ENCODE measurements at places on chromosomes 3 and 15. TPM values are rescaled to one million over a fixed set of nuclear protein-coding genes. Genes with fewer than 3 reads are reported as not detected.

GRCh38 chr15:92653836-92654539 lies 1.6 kb downstream of the FAM174B start:
- DNase-seq, result peak; percentile 74

The RYR3 gene
- not detected for total RNA-seq

- no peak for DNase-seq
These were observed 134.8 kb upstream of the MB21D2 start for GRCh38 chr3:193052354-193053045.

GRCh38 chr3:72465853-72466252 lies 382.4 kb downstream of the SHQ1 start:
- no peak for DNase-seq

DNA sequence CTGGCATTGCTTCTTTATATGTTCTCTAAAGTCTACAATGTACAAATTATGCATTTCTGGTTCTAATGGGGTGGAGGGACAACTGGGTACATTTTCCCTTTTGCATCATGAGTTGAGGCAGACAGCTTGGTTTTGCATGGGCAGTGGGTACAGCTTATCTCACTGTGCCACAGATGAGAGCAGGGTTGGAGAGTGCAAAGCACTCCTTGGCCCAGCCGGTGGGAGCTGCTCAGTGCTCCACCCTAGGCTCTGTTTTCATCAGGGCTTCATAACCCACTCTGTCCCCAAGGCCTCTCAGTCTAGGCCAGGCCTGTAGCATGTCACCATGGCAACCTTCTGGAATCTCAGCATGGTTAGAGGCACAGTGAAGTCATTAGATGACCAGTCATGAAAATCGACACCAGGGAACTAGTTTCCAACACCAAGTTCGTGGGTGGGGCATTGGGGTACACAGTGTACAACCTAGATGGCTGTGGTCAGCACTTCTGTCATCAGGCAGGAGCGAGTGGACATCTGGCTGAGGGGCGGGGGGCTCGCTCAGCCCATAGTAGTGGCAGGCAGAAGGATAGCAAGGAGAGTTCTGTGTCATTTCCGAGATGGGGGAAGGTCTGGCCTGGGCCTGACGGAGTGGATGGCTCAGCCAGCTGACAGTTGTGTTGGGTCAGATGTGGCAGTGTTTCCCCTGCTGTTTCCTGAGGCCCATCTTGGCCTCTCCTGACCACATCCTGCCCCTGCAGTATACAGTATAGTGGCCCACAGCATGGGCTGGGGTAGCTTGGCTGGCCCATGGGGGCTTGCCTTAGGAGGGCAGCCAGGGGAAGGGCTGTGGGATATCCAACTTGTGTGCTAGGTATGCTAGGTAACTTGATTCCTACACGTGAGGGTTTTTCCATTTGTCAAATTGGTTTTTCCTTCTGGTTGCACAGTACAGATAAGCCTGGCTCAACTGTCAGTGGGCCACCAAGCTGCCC lies 75.7 kb upstream of the PRR23C start:
- no peak for DNase-seq

- DNase-seq, result no peak
These were observed 247.4 kb downstream of the SHOX2 start for GRCh38 chr3:157858821-157859220.

The OXTR gene
- total RNA-seq, result 5.3 TPM

The PPCDC gene
- total RNA-seq, result 14.5 TPM

The TMEM108 gene
- 0.23 TPM for total RNA-seq

GRCh38 chr3:54243056-54243931 lies 120.9 kb downstream of the CACNA2D3 start:
- no peak for DNase-seq

GRCh38 chr3:64566859-64567258 lies 120.9 kb downstream of the ADAMTS9 start:
- no peak for DNase-seq

DNA sequence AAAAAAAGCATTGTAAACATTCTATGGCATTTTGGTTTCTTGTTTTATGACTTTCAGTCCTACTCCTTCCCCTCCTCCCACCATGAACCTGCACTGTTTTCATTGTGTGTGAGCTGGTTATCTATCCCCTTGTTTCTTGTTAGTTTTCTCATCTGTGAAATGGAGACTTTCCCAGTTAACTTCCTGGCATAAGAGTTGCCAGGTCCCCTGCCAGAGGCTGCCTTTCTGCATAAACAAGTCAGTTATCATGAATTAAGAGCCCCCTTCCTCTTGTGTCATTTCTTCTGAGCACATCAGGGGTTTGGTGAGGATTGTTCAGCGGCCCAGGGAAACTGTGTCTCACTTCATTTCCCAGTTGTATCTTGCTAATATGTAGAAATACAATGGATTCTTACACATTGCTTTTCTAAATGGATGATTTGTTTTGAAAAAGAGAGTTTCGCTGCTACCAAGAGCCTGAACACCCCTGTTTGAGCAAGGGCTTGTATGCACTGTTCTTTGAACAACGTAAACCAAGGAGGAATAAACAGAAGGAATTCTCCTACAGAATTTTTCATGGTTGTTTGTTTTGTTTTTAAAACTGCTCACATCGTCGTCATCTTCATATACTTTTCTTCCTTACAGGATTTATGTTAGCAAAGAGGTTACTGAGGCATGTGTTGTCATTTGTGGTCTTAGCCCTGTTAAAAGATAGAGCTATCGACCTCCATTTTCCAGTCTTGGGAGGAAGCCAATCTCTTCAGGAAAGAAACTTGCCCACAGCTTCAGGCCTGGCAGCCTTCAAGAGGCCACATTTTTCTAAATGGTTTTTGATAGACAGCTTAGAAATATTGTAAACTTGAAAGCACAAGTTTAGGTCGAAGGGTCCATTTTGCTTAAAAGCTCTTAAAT lies 144.6 kb upstream of the IL12A start:
- no peak for DNase-seq

DNA sequence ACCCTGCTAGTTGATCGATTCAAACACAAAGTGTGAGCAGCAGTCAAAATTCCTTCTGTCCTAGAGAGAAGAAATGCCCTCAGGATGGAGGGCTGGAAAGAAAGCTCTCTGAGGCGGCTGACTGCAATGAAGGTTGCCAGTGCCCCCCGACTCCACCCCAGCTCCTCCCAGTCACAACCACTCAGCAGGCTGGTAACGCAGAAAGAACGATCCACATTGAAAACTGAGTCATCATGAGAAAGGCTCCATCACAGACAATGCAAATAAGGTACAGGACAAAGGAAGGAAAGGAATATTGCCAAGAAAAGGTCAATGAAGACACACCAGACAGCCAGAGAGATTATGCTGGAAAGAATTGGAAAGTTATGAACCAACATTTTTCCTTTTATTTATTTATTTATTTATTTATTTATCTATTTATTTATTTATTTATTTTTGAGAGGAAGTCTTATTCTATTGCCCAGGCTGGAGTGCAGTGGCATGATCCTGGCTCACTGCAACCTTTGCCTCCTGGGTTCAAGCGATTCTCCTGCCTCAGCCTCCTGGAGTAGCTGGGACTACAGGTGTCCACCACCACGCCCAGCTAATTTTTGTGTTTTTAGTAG lies 17.4 kb upstream of the VGLL4 start:
- DNase-seq, result peak; percentile 77

The B2M gene
- 2,080 TPM for total RNA-seq

GRCh38 chr3:115113367-115113766 lies 33.7 kb downstream of the ZBTB20 start:
- DNase-seq, result no peak

DNA sequence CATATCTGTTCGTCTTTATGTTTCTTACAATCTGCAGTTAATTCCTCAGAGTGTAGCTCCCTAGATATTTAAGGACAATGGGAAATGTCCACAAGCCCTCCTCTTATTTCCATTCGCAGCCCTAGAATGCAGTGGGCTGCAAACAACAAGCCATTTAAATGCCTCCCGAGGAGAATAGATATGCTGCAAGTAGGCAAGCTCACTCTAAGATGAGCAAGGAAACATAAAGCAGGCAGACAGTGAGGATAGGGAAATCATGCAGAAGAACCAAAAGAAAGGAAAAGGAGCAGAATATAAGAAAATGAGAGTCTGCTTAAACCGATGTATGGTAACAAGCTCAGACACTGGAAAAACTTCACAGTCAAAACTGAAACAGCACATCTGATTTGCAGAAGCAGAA lies 561.9 kb downstream of the GBE1 start:
- DNase-seq, result no peak

The LACTB gene
- 45.1 TPM for total RNA-seq

DNA sequence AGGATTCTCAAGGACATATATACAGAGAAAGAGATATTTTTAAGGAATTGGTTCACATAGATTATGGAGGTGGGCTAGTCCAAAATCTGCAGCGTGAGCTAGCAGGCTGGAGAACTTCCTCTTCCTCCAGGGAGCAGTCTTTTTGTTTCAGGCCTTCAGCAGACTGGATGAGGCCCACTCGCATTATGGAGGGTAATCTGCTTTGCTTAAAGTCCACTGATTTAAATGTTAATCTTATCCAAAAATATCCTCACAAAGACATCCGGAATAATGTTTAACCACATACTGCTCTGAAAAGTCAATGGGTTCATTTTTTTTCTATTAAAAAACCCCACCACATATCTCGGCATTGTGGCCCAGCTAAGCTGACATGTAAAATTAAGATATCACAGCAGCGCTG lies 22.2 kb upstream of the NRROS start:
- DNase-seq, result no peak

DNA sequence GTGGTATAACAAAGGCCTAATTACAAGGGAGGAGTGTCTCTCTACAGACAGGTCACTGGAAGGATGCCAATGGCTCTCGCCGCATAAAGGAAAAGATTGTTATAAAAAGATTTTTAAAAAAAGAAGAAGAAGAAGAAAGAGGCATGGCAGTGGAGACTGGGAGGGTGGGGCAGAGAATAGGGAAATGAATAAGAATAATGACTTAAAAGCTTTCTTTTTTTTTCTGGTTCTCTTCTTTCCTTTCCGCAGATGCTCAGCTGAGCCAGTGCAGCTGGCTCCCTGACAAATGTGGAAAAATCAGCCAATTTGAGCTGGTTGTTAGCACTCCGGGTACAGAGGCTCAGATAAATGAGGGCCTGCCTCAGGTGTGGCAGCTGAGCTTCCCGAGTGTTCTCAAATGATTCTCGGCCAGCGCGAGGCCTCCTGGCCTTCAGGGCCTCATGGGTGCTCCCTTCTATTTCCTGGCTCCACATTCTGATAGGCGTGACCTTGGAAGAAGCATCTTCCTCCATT lies 234.1 kb downstream of the RORA start:
- DNase-seq, result no peak

The IL17RE gene
- total RNA-seq, result 0.14 TPM

The CCDC9B gene
- 10.0 TPM for total RNA-seq

The ZNF501 gene
- total RNA-seq, result 5.4 TPM

GRCh38 chr3:148229107-148229506 lies 468.6 kb upstream of the AGTR1 start:
- no peak for DNase-seq

DNA sequence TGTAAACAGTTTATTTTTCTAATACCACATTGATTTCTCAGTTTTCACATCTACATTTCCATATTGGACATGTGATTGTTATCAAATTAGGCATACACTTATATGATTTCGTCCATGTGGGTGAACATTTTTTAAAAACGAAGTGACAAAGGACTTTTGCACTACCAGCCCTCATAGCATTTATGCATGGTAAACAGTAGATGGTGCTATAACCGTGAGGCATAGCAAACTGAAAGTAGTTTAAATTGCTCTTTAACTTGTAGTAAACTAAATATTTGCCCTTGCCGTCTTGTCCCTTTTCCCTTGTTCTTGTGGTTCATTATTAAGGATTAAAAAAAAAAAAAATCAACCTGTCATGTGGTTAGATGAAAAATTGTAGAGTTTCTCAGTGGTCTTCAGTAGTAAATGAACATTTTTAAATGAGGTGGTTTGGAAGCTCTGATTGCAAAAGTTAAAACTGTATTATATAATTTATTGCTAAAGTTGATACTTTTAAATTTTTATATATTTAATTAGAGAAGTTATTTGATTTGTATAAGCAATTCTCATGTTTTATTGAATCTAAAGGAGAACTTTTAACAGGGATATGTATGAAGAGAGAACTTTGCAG lies 24.0 kb downstream of the STX19 start:
- peak; percentile 81 for DNase-seq

The KLF13 gene
- 35.2 TPM for total RNA-seq

DNA sequence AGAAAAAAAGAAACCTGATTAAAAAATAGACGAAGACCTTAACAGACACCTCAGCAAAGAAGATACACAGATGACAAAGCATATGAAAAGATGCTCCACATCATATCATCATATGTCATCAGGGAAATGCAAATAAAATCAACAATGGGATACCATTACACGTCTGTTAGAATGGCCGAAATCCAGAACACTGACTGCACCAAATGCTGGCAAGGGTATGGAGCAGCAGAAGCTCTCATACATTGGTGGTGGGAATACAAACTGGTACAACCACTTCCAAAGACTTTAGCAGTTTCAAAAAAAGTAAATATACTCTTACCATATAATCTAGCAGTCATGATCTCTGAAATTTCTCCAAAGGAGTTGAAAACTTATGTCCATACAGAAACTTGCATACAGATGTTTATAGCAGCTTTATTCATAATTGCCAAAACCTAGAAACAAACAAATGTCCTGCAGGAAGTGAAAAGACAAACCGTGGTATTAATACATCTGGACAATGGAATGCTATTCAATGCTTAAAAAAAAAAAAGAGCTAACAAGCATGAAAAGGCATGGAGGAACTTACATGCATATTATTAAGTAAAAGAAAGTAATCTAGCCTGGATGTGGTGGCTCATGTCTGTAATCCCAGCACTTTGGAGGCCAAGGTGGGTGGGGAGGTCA lies 107.4 kb downstream of the HES1 start:
- no peak for DNase-seq

- peak; percentile 83 for DNase-seq
These were observed 7.1 kb downstream of the CPN2 start for GRCh38 chr3:194344012-194344411.

The PTPN9 gene
- total RNA-seq, result 17.7 TPM

GRCh38 chr15:80773792-80774352 lies 5.3 kb upstream of the CEMIP start:
- DNase-seq, result no peak

GRCh38 chr3:59514865-59515482 lies 465.1 kb upstream of the CFAP20DC start:
- DNase-seq, result no peak

DNA sequence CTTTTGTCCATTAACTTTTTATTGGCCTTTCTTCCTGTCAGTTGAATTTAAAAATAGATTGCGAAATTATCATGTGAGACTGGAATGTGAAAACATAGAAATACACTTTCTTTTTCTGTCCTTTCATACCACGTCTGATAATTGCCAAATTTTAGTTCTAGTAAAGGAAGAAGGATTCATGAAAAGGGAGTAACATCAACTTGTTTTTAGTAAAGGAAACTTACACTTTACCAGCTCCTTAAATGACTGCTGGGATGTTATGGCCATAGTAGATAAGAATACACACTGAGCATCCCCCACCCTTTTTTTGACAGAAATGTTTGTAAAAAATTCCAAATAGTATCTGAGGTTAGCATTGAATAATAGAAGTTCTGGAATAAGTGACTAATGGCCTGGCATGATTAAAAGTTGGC lies 137.9 kb downstream of the NEO1 start:
- no peak for DNase-seq

DNA sequence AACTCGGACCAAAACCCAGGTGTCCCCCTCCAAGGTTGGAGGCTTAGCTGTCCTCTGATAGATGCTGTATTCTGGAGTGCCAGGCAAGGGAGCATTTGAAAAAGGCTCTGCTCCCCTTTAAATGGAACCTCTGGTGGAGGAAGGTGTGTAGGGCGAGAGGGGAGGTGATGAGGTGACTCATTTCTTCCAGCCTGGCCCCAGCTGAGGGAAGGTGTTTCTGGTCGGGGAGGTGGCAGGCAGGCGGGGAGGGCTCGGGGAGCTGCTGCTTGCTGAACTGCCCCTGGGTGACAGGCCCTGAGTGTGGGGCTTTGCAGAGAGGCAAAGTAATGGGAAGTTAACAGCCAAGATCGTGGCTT lies 18.8 kb downstream of the PSTPIP1 start:
- no peak for DNase-seq

Measured in dermis blood vessel endothelial cell (primary cell).